H4 (cell line): ENCODE measurements at places on chromosomes 4 and X. TPM values are rescaled to one million over a fixed set of nuclear protein-coding genes. Genes with fewer than 3 reads are reported as not detected.

DNA sequence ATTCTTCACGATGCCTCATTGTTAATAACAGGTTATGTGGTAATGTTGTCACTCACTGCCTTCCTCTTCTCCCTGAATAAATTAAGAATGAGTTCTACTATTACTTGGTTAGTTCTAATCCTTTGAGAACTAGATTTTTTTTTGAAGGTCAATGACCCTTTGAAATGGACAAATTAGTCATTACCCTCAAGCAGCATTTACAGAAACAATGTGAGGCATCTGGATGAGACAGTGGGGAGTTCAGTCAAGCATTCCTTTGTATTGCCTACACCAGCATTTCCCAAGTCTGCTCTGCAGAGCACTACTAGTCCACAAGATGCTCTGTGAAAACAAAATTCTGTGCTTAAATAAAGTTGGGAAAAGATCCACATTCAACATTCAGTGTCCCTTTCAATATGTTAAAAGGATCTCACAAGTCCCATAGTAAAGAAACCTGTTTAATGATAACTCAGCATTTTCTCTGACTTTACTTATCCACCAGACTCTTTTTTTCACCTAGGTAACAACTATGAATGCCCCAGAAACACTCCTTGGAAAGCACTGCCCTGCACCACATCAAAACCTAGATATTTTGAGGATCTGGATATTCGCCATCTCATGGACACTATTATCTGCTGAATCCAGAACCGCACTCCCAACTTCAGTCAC, 60.6 kb downstream of the CHRDL1 start:
- no peak for DNase-seq

Gene NSUN7
- not detected in 2 replicates for total RNA-seq

GRCh38 chrX:78800114-78800513, 52.6 kb downstream of the LPAR4 start:
- DNase-seq: no peak

DNA sequence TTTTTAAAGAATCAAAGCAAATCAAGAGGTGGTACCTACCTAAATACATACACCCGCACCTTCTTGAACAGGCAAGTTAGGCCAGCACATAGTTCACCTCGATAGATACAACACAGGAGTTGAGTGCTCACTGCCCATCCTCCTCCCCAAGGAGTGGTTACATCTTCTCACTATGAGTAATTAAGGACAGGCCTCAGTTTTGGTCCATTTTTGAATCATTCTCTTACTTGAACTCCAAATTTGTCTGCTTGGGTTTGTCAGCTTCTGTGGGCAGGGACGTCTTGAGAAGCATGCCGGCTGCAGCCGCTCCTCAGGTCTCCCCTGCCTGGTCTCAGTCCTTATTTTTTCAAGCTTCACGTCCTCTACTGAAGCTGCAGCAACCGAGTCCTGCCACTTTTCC, 190.6 kb upstream of the RBPJ start:
- no peak for DNase-seq

Gene BEX1
- total RNA-seq: 53.5 and 61.2 TPM in 2 replicates

- DNase-seq: no peak
Observed at GRCh38 chrX:53080628-53081580, 1.3 kb upstream of the TSPYL2 start.

DNA sequence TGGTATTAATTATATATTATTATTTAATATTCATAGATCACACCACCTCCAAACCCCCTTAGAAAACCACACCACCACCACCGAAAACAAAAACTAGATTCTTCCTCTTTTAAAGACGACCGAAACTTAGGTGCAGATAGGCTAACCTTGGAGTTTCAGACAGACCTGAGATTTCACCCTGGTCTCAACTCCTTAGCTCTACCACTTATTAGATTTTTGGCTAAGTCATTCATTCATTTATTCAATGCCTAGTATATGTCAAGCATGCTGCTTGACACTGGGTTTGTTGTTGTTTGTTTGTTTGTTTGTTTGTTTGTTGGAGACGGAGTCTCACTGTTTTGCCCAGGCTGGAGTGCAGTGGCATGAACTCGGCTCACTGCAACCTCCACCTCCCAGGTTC, 9.5 kb upstream of the BMP2K start:
- DNase-seq: no peak

DNA sequence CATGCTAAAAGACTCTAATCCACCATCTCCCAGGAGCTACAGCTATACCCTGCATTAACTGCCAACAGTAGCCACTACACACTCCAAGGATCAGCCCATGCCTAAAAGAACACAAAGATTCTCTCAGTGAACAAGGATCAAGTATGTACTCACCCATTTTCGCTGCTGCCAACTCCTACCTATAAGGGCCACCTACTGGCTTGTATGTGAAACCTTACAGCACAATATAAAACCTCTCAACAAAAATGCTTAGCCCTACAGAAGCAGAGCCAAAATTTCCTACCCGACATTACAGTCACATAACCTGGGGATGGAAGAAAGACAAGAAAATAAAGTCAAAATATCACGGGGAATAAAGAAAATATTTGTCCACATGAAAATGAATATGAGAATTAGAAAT, 562.8 kb upstream of the POU3F4 start:
- DNase-seq: no peak

Gene KLHL15
- total RNA-seq: 4.9 and 7.8 TPM in 2 replicates

Gene FGFBP1
- 0.16 and 0.77 TPM in 2 replicates for total RNA-seq

DNA sequence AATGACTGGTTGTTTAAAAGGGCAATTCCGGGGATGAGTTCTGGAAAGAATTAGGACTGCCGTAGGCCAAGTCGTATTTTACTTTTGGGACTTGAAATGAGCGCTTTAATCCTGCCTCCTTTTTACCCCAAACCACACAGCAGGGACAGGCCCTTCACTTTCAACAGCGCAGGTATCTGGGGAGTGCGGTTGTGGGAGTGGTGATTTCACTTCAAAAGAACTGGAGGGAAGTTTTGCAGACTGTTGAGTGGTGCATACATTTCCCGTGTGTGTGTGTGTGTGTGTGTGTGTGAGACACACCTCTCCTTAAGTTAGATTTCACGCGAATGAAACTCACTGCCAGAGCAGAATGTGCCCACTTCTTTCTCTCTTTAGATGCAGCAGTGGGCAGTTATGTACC, 2.8 kb downstream of the NHS start:
- no peak for DNase-seq

GRCh38 chr4:153997516-153997915, 208.6 kb upstream of the SFRP2 start:
- DNase-seq: no peak

DNA sequence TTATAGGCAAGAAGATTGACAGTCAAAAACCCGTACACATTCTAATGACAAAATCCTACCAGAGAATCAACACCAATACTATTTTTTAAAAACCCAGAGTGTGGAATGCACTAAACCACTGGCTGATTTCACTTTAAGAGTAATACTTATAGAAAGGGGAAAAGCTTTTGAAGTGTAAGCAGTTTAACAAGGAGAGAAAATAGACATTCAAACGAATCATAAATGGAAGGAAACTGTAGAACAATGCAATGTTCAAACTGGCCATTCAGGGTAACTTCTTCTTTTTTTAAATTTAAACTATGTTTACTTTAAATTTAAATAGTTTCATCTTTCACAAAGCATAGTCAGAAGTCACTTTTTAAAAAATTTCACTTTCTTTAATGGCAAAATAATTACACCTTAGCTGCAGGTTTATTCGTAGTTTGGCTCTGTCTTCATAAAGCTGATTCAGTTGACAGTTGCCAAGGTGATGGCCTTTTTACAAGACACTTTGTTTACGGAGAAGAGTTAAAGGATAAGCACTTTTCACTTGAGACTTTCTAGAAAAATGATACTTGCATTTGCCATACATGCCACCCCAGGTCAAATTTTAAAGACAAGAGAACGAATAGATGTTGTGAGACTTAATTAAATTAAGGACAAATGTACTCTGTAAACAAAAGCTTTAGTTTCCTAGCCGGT, 82.4 kb upstream of the KLF3 start:
- DNase-seq: no peak

DNA sequence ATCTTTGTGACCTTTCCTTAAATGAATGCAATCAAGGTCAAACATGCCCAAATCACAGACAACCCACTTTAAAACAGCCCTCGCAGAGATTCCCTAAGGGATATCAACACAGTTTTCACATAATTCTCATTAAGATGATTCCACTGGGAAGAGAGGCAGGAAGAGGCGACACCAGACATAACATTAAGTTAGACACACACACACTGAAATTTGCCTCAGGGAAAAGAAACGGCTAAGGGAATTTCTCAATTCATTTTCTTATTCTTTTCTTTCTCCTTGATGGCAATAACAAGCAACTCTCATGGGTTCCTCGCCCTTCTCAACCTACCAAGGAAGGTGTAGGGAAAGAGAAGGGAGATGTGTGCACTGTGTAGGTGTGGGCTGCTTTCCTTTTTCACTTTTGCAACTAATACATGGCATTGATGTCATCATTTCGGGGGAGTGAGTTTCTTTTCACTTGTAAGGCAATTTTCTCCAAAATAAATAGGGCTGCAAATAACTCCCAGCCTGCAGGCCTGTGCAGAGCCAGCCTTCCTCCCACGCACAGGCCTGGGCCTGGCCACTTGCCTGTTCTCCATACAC, 41.4 kb downstream of the SOD3 start:
- DNase-seq: no peak

GRCh38 chr4:8831221-8832112, 40.2 kb downstream of the HMX1 start:
- DNase-seq: no peak

- no peak for DNase-seq
Observed at GRCh38 chrX:124440695-124441094, 94.3 kb downstream of the SH2D1A start.

DNA sequence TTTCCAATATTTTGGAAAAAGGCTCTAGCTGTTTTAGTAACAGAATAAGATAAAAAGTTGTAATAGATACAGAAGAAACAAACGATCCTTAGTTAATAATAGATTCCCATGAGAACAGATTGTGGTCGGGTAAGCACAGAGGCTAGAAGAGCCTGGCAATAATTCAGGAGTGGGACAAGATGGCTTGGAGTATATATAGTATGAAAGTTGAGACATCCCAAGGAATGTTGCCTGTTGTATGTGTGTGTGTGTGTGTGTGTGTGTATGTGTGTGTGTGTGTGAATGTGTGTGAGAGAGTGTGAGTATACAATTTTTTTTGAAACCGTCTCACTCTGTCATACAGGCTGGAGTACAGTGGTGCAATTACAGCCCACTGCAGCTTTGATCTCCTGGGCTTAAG, 150.7 kb downstream of the PDGFC start:
- no peak for DNase-seq

Gene ADGRG4
- total RNA-seq: not detected in 2 replicates

DNA sequence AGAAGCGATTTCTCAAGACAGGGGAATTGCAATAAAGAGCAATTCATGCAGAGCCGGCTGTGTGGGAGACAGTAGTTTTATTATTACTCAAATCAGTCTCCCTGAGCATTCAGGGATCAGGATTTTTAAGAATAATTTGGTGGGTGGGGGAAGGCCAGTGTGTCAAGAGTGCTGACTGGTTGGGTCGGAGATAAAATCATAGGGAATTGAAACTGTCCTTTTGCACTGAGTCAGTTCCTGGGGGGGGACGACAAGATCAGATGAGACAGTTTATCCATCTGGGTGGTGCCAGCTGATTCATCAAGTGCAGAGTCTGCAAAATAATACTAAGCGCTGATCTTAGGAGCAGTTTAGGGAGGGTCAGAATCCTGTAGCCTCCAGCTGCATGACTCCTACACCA, 502.4 kb downstream of the NLGN4X start:
- DNase-seq: no peak

- no peak for DNase-seq
Observed at GRCh38 chr4:11480683-11481082, 52.0 kb upstream of the HS3ST1 start.

Gene MAD2L1
- total RNA-seq: 70.7 and 115 TPM in 2 replicates

- DNase-seq: no peak
Observed at GRCh38 chr4:10879411-10880110, 195.0 kb upstream of the CLNK start.

DNA sequence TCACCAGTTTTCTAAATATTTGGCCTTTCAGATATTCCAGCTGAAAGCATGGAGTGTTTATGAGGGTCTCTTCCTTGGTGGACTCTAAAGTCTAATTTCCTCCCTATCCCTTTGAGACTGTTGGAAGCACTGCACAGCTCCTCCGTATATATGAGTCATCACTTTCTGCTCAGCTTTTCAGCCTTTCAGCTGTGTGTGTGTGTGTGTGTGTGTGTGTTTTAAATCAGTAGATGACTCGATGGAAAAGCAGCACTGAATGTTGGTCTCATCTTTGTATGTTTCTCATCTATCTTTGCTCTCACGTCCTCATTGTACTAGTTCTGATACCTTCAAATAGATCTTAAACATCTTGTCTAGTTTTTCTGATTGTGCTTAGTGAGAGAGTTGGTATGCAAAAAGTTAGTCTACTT, 81.6 kb downstream of the ZFX start:
- DNase-seq: peak; percentile 81

Gene UGT8
- 10.9 and 13.5 TPM in 2 replicates for total RNA-seq

Gene SYNPO2
- 0.45 and 0.95 TPM in 2 replicates for total RNA-seq
